ENCODE measurements at places on chromosomes 2 and 18.

GRCh38 chr2:67626656-67627055 is 229.5 kb downstream of the ETAA1 start:
- no peak for DNase-seq

DNA sequence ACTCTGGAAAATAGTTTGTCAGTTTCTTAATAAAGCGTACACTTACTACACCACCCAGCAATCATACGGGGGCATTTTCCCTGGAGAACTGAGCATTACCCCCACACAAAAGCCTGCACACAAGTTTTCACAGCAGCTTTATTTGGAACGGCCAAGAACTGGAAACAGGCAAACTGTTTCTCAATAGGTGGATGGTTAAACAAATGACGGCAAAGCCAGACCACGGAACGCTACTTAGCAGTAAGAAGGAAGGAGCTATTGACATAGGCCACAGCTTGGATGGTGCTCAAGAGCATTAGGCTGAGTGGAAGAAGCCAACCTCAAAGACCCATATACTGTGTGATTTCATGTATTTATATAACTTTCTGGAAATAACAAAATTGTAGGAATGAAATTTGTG is 9.0 kb downstream of the MALL start:
- no peak for DNase-seq

DNA sequence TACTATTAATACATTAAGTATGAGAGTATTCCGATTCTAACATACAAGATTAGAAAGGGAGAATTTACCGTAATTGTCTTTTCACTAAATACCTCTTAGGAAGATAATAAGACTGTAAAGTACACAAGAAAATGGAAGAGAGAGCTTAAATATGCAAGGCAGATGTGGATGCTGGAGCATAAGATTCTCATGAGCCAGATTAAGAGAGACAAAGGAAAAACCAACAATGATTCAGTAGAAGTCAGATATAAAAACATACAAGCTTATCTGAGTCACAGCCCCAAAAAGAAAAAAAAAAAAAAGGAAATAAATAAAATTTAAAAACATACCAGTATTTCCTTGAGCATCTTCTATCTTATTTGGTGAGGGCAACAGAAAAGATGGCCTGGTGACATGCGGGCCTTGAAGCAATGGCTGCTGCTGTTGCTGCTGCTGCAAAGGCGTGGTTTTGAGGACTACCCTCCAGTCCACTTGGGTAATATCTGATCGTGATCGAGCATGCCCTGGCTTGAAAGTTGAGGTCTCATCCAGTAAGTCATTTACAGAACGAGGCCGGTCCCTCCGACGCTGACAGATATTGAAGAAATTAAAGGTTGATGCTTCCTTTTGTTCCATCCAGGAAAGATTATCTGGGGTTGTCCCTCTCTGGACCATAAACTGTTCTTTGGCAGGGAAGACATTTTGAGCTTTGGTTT is 24.5 kb downstream of the PLEKHM3 start:
- no peak for DNase-seq

DNA sequence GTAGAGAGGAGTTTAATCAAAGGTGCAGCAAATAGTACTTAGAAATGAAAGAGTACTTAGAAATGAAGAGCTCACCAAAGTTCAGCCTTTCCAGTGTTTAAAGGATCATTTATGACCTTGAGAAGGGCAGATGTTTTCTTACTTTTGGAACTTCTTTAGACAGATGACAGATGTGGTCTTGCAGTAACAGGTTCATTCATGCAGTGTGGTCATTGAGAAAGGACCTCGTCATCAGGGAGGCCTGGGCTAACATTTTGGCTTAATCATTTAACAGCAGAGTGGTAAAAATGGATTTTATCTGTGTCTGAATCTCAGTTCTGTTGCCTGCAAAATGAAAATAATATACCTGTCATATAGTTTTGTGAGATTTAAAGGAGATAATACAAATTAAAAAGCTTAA is 75.1 kb upstream of the NT5C1B start:
- DNase-seq: no peak

DNA sequence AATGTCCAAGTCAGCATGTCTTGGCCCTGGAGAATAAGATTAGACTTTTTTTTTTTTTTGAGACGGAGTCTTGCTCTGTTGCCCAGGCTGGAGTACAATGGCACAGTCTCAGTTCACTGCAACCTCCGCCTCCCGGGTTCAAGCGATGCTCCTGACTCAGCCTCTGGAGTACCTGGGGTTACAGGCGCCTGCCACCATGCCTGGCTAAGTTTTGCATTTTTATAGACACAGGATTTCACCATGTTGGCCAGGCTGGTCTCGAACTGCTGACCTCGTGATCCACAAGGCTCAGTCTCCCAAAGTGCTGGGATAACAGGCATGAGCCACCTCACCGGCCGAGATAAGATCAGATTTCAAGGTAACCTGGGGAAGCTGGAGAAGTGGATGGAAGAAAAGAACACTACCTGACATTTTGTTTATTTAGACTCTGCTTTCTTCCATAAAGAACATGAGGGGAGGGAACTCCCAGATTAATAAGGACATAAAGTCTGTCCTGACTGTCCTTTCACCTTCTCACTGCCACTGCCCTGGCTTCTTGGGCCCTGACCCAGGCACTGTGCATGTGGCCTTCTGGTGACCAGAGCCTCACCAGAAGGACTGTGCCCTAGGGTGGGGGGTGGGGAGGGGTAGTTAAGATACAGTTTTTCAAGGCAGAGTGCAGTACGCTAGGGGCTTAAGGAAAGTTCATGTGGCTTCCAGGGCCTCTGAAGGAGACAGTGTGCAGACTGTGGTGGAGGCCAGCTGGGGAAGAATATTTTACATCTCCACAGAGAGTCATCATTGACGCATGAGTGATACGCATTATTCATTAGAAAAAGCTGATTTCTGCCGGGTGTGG is 4.8 kb upstream of the IMPA2 start:
- no peak for DNase-seq

GRCh38 chr18:22005191-22005841 is 164.1 kb upstream of the GATA6 start:
- no peak for DNase-seq

DNA sequence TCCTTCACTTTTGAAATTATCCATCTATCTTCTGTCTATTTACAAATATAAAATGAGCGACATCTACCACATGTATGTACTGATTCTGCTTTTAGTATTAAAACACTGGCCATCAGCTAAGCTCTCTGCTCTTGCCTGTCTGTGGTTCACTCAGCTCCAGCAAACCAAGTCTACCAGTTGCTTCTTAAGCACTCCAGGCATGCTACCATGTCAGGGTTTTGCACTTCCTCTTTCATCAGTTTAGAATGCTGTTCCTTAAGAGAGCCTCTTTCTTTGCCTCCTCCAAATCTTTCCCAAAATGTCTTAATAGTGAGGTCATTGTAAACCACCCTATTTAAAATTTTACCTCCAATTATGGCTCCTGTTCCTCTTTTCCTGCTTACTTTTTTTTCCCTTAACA is 59.5 kb downstream of the SCN3A start:
- DNase-seq: no peak

GRCh38 chr2:161085149-161085548 is 75.1 kb upstream of the TANK start:
- DNase-seq: no peak

GRCh38 chr2:227123697-227124096 is 40.3 kb downstream of the COL4A4 start:
- no peak for DNase-seq

DNA sequence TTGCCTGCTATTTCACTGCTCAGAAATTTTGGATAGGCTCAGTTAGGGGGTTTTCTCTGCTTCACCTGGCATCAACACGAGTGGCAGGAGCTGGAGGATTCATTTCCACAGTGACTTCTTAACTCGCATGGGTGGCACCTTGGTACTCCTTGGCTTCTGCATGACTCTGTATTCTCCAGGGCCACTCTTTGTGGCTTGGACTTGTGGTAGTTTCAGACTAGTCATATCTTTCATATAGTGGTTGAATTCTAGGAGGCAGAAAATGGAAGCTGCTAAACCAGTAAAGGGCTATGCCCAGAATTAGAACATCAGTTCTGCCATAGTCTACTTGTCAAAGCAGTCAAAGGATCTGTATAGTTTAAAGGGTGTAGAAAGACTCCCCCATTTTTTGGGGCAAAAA is 6.8 kb downstream of the MAIP1 start:
- DNase-seq: no peak

DNA sequence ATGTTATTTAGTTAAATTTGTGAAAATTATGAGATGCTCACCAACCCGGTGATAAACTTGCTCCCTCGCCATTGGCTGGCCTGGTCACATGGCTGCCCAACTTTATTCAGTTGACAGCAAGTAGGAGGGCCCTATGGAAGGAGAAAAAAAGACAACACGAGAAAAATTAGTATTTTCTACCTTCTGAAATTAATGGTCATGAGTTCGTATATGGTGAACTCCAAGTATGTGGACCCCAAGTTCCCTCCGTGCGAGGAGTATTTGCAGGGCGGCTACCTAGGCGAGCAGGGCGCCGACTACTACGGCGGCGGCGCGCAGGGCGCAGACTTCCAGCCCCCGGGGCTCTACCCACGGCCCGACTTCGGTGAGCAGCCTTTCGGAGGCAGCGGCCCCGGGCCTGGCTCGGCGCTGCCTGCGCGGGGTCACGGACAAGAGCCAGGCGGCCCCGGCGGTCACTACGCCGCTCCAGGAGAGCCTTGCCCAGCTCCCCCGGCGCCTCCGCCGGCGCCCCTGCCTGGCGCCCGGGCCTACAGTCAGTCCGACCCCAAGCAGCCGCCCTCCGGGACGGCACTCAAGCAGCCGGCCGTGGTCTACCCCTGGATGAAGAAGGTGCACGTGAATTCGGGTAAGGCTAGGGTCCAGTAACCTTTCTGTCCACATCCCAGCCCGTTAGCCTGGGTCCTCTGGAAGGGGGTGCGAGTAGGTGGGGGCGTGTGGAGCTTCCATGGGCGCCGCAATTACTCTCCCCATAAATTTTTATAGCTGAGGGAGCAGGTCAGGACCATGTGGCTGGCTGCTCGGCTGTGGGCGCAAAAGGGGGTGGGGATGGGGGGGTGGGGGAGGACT is at the start of gene HOXD4:
Gene HOXD4, plus strand, starts transcription at position 109 of the 846 bp plus-strand sequence. Its CDS starts 84 bp downstream, at position 193.
- DNase-seq: no peak

DNA sequence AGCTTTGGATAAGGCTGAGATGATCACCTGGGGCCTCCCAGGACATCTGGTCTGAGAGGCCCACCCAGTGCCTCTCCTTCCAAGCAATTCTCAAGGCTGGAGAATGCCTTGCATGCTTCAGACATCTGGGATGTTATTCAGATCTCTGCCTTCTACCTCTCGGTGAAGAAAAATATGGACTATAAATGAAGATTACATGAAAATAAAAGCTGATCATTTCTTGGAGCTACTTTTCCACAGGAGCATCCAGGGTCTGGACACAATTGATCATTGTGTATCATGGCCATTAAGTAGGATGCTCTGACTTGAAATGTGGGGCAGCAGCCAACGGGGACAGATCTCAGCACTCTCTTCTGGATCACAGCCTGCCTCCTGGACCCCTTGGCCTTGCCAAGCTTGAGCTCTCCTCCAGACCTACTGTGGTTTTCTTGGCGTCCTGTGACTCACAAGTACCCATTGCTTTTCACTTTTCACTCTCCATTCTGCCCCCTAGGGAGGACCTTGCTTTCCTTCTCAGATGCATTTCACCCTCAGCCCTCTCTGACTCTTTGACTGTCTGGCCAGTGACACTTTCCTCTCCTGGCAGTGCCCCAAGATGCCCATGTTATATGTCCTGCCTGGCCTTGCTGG is 203.1 kb downstream of the INSIG2 start:
- no peak for DNase-seq

- no peak for DNase-seq
Measured at GRCh38 chr2:236798491-236798890, 228.9 kb downstream of the ACKR3 start.

DNA sequence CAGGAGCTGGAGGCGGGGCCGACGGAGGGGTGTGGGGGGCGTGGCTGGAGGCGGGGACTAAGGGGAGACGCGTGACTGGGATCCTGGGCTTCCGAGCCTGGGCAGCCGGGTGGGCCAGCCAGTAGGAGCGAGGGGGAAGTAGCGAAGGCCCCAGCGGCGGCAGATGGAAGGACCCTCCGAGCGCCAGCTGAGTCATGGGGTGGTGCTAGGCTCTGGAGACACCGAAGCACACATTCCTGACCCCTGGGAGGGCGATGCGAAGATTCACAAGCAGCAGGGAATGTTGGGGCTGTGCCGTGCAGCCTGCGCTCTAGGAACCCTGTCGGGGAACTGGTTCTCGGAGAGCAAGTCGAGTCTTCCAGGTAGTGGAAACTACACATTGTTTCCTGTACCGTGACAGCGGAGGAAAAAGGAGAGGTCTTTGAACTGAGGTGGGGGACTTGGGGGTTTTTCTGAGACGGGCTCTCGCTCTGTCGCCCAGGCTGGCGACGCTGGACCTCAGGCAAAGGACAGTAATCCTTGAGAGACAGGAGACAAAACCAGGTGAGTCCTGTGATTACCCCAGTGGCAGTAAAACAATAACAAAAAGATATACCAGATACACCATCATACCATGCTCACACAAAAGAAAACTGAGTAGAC is 650 bp upstream of the AFG3L2 start:
- no peak for DNase-seq

GRCh38 chr2:70087702-70088597 is 673 bp downstream of the PCBP1 start:
- DNase-seq: no peak

DNA sequence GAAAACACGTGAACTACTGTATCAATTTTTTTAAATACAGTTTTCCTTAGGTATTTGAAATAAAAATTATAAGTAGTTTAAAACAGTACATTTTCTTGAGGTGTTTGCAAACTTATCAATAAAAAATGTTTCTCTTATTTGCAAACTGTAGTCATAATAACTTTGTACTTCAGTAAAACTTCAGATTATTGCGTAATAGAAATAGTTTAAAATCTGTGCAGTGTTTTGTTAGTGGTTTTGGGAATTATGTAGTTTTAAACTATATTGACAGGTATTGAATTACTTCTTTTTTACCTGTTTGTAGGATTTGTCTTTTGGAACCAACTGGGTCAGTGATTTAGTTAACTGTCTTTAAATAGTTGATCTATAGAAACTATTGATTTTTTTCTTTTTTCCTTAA is 7.3 kb downstream of the NAPG start:
- no peak for DNase-seq

DNA sequence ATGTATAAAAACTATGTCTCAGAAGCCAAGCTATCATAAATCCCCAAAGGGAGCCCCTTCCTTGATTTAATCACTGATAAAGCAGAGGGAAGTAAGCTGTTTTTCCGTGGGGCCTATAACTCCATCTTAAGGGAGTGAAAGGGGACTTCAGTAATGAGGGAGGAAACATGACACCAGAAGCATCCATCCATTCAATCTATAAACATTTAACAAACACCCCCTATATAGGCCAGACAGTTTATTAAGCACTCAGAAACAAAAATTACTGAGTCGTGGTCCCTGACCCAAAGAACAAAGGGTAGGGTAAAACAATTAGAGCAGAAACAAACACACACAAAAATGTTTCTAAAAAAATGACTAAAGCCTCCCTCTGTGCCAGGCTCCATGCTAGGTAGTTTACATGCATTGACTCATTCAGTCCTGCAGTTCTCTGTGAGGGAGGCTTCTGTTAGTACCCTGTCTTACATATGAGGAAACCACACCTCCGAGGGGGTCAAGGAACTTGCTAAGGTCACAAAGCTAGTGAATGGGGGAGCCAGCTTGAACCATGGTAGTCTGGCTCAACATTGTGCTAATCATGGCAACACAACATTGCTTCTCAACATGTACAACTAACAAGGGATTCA is 472.1 kb downstream of the CDH2 start:
- DNase-seq: no peak

Data from stimulated activated CD8-positive, alpha-beta memory T cell treated with anti-CD3 and anti-CD28 coated beads, Interleukin-2, amount 100 ng/mL, for 1 hour (primary cell).